ENCODE measurements at places on chromosomes 5 and 9.
A peak's percentile ranks its signal among the peaks of the same experiment; 100 is the strongest.

DNA sequence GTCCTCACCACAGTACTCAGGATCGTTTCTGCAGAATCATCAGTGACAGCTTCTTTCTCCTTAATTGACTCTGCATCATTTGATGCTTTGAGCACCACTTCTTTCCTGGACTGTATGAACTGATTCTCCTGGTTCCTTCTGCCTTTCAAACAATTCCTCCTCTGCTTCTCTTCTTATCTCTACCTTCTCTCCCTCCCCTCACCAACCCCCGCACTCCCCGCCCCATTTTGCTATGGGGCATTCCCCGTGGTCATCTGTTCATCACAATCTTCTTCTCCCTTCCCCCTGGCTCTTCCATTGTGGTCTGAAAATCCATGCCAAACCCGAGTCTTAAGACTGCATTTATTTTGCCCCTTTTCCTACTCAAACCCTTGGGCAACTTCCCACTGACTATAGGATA, 57.9 kb downstream of the FAM78A start:
- no peak for DNase-seq

DNA sequence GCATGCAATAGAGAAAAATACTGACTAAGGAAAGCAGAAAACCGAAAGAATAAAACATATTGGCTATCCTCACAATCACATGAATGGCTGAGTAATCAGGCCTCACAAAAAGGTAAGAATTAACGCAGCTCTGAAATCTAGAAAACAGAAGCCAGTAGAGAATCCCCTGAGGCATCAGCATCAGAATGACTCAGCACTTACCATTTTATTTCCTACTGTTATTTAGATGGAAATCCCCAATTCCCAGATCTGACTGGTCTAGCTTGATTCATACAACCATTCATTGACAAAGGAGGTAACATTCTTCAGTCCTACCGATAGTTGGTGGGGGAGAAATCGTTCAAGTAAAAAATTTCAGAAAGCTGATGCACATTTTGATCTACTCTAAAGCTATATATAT, 1408.4 kb upstream of the WWC1 start:
- no peak for DNase-seq

GRCh38 chr5:157253547-157253946, 12.4 kb upstream of the CYFIP2 start:
- DNase-seq = peak; percentile 2

GRCh38 chr5:167754501-167755021, 536.9 kb upstream of the WWC1 start:
- no peak for DNase-seq

GRCh38 chr9:81902626-81903025, 25.6 kb upstream of the SPATA31D4 start:
- DNase-seq = no peak

DNA sequence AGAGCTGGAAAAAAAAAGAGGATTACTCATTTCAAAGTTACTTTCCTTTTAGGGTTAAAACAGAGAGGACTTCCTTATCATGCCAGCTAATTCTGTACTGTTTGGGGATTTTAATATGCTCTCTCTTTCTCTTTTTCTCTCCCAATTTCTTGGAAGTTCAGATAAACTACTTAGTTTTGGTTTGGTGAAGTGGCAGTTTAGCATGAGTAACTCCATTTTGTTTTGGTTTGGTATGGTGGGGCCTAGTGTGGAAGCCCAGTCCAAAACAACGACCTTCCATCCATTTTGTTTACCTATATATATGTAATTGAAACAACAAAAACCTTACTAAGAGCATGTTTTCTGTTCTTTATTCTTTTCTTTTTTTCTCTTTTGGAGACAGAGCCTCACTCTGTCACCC, 3.7 kb upstream of the BSPRY start:
- DNase-seq = no peak

- DNase-seq = no peak
Measured at GRCh38 chr9:101585740-101586139, 9.0 kb downstream of the PPP3R2 start.

- DNase-seq = no peak
Measured at GRCh38 chr9:15403155-15403554, 19.5 kb upstream of the SNAPC3 start.

DNA sequence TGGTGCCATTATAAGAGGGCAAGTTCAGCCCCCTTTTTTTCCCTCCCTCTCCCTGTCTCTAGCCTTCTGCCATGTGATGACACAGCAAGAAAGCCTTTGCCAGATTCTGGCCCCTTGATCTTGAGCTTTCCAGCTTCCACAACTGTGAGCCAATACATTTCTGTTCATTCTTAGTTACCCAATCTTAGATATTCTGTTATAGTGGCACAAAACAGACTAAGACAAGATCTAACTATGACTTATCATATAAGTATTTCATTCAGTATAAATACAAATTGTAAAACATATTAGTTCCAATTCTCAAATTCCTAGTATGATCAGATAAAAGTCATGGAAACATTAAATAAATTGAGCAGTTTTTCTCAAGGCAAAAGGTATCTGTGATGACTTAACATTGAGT, 276.3 kb downstream of the COX7C start:
- DNase-seq = no peak

DNA sequence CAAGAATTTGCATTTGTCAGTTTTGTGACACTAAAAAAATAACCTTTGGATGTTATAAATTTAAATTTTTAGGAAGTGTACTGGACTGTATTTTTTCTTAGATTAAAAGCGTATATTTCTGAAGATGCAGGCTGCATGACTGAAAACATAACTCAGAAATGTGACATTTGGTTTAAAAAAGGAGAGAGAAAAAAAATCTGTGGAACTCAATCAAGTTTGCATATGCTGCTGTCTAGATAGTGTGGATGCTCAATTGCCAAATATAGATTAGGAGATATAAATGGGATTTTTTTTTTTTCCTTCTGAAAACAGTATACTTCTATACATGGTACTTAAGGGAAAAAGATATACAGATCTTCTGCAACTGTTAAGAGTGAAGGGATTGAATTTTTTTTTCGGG, 402.3 kb downstream of the TAF11L14 start:
- no peak for DNase-seq

DNA sequence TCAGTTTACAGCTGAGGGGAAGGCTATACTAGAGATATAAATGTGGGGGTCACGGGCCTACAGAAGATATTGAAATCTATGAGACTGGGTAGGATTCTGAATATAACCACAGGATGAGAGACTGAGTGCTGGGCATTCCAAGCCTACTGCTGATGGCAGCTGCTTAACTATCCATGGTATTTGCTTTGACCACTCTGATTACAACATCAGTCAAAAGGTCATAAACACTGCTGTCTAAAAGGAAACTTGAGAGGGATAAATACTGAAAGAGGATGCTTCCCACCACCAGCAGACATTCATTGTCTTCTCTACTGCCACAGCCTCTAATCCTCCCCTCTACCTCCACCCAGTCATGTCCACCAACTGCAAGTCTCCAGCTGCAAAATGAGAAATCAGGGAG, 3.8 kb downstream of the ZNF622 start:
- DNase-seq = no peak

- no peak for DNase-seq
Measured at GRCh38 chr9:120608421-120608820, 28.5 kb upstream of the CDK5RAP2 start.
